ENCODE measurements at places on chromosomes 4 and X.

DNA sequence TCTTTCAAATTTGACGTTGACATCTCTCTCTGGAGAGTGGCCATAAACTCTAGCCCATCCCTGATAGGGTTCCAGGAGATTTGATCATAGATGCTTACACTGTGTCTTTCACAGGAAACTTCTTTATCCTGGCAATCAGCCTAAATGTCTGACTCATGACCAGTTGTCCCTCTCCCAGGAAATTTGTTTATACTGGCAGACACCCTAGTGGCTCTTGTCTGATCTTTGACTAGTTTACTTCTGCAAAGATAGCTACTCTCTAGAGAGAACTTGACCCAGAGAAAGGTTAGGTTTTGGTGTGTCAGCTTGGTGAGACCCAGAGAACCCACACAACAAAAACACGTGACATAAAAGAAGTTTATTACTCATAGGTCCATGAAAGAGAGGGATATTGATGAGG, 509.8 kb downstream of the CENPC start:
- DNase-seq: no peak

- DNase-seq: no peak
These were observed 7.5 kb downstream of the BCOR start for GRCh38 chrX:40090050-40090804.

GRCh38 chr4:14743601-14744000, 258.7 kb upstream of the CPEB2 start:
- DNase-seq: no peak

GRCh38 chr4:184818216-184818564, 7.6 kb downstream of the ACSL1 start:
- DNase-seq: no peak

DNA sequence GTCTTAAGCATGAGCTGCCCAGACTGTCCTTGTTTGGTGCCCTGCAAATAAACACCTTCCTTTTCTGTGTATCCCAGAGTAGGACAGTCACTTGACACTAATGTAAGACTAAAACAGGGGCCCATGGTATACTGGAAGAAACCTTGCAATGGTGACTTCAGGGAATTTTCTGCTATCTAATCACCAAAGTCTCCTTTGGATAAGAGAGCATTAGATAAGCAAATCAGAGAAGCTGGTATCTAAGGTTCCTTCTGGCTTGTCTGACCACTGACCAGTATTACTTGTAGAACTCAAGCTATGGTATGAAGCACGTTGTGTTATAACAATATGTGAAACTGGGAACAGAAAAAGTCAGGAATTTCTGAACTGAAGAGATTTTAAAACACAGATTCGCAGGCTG, 173.9 kb downstream of the COL25A1 start:
- no peak for DNase-seq

DNA sequence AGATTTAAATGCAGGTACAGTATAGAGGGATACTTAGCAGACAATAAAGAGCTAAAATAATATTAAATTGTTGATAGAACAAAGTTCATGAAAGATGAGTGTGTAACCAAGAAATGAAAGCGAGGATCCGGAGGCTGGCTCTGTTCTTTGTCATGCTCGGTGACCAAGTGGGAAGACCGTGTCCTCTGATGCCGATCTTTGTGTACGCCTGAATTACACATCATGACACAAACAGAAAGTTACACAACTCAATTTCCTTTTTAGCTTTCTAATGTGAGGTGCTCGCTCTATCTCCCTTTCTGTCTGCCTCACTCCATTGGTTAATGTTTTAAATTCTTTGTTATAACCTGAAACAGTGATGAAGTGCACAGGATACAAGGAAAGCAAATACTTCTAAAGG, 114.8 kb upstream of the NEIL3 start:
- no peak for DNase-seq

- DNase-seq: no peak
These were observed 54.9 kb downstream of the SLC9A7 start for GRCh38 chrX:46703980-46704379.

GRCh38 chrX:132685276-132685675, 196.4 kb upstream of the MBNL3 start:
- no peak for DNase-seq

GRCh38 chr4:946517-947471, 14.5 kb downstream of the TMEM175 start:
- DNase-seq: no peak

GRCh38 chrX:57083143-57083542, 38.2 kb downstream of the SPIN2B start:
- DNase-seq: no peak

DNA sequence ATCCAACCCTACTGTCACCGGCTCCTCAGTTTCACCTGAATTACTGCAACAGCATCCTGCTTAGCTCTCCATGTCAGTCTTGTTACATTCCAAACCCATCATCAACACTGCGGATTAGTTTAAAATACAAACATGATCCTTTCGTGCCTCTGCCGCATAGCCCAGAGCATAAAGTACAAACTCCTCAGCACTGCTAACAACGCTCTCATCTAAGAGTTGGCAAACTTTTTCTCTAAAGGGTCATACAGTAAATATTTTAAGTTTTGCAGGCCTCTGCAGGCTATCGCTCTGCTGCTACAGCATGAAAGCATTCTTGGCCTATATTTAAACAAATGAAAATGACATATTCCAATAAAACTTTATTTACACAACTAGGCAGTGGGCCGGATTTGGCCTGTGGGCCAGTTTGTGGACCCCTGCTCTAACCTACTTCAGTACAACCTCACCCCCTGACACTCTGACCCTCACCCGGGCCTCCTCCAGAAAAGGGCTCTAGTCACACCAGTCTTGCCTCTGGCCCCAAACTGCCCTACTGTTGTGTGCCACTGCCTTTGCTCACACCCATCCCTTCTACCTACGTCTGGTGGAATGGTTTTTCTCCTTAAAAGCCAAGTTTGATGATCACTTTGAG, 7.2 kb downstream of the STX18 start:
- no peak for DNase-seq

DNA sequence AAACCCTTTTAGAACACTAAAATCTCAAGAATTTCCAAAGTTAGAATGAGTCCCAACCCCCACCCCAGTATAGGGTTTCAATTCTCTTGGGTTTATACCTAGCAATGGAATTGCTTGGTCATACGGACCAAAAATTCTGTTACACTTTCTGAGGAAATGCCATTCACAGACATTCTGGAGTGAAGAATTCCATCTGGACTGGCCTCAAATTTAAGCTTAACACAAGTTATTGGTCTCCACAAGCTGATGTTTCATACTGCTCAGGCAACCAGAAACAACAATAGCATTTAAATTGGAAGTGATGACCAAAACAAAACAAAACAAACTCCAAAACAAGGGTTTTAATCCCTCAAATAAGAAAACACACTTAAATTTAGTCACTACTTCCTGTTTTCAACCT, 51.1 kb downstream of the GPC4 start:
- DNase-seq: no peak

DNA sequence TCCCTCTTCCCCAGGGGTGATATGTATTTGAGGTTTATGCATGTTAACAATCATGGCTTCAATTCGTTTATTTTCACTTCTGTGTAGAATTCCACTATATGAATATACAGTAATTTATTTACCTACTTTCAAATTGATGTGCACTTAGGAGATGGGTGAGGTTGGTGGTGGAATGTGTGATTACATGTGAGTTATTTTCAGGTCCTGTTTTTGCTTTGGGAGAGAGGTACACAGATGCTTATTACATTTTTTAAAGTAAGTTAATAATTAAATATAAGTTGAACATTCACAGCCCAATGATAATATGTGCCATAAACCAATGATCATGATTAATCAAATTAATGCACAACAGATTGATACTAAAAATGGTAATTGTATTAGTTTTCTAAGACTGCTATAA, 79.5 kb downstream of the SPRY1 start:
- no peak for DNase-seq

DNA sequence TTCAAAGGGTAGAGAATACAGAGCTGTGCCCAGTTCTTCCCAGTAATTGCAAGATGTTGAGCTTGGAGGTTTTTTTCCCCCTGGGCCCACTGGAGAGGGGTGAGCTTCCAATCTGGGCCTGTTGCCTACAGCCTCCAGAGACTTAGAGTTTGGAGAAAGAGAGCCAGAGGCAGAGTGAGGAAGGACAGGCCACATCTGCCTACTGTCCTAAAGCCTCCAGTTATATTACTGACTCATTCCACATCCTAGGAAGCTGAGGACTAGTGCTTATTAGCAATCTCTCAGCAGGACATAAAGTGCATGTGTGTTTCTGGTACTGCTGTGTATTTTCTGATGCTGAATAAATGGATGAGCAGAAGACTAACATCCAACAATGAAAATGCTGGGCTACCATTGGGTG, 181.0 kb upstream of the MAMLD1 start:
- no peak for DNase-seq

GRCh38 chrX:18895189-18895951, 88.5 kb downstream of the PHKA2 start:
- DNase-seq: peak; percentile 70

DNA sequence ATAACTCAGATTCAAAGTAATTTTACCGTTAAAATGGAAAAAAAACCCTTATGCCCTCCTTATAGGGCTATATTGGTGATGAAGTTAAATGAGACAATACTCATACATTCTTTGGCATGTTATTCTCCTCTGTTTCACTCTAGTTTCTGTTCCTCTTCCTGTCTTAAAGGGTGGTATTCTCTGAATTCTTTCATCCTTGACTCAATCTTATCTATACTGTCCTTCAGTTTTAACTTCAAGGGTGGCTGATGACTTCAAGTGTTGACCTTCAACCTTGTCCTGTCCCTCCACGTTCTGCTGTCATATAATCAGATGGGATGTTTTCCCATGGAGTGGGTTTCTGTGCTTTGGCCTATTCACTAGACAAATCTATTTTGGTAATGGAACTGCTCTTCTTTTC, 44.0 kb downstream of the ZNF518B start:
- no peak for DNase-seq

DNA sequence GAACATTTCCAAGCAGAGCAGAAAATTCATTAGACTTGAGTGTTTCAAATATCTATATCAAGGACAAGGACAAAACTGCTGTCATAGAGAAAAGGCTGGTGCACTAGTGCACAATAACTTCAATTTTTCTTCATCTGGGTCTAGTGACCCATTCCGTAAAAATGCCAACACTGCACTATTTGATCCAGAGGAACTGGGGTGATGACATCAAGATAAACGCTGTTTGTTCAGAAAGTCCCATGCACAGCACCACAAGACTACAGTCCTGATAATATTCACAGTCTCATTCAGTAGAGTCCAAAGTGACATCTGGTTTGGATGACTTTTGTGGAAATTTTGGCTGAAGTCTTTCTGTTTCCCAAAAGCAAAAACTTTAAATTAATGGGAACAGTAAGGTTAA, 303.5 kb upstream of the GALNT7 start:
- peak; percentile 37 for DNase-seq

GRCh38 chr4:89242864-89243732, 64.5 kb downstream of the GPRIN3 start:
- DNase-seq: no peak

GRCh38 chr4:116358633-116359222, 726.6 kb downstream of the TRAM1L1 start:
- DNase-seq: peak; percentile 61

DNA sequence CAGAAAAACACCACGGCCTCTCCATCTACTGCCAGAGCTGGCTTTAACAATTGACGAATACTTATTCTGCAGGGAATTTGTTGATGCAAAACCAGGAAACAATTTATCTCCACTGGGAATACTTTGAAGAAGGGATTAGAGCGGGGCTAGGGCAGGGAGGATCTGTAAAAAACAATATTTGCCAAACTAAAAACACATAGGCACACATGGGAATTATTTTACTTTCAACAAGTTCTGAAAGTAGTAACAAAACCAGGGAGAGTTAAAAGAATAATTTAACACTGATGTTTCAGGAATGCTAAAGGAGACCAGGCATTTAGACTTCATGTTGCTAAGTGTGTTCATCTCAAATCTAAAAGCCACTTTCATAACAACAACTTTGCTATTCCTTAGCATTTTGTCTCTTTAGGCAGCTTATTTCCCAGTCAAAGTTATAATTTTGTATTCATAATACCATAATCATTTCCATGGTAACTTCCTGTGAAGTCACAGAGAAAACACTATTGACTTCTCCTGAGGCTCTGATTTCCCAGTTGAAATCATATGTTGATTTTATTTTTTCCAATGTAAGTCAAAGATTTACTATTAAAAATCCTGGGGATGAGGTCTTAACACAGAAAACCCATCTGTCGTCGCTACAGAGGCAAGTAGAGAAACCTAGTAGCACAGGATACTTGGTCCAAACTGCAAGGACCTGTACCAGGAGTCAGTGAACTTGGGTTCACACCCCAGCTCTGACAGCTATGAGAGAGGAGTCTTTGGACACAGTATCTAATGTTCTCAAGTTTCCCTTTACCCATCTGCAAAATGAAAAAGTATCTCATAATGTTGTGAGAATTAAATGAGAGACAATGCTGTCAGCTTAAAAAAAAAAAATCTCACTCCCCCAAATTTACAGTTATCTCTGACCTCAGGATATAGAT, 69.3 kb downstream of the SH3RF1 start:
- no peak for DNase-seq

DNA sequence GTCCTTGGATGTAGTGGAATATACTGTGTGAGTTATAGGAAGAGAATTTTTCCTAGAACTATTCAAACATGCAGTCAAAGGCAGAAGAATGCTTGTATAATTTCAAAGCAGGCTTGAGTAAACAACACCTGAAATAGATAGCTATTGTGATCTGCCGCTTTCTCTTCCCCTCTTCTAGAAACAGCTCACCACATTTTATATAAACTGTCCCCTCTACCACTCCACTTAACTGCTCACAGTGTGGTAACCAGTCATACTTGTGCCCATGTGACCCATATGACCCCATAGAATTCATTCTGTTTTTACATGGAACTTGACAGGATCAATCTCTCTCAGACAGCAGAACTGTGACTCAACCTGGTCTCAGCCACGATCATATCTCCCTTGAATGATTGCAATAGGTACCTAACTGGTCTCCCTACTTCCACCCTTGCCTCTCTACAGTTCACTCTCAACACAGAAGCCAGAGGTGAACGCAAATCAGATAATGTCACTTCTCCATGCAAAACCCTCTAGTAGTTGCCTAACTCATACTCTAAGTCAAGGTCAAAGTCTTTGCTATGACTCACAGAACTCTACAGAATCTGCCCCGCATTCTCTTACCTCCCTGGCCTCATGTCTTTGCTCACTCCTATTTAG, 85.6 kb upstream of the EFHC2 start:
- no peak for DNase-seq

DNA sequence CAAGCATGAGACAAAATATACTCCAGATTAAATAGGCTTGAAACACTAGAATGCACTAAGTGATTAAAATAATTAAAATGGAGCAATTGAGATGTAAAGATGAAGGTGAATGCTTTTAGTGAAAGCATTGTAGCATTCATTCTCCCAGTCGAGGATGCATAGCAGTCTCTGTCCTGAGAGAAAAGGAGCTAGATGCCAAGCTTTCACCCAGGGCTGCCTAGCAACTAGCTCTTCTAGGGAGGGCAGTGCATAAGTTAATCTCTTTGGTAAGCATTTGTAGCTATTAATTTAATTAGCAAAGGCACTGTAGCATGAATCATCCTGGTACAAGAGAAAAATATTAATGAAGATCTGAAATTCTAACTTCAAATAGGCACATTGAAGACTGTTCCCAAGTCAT, 1014.8 kb downstream of the C4orf33 start:
- no peak for DNase-seq

- no peak for DNase-seq
These were observed 640.0 kb downstream of the RAB28 start for GRCh38 chr4:12844141-12844540.

- DNase-seq: no peak
These were observed 156.8 kb upstream of the LEF1 start for GRCh38 chr4:108325561-108325960.
